Fibroblast of upper back skin (primary cell): ENCODE measurements at places on chromosomes 11 and 22.

GRCh38 chr11:111367411-111368284 is 11.4 kb downstream of the POU2AF1 start:
- DNase-seq, result no peak

DNA sequence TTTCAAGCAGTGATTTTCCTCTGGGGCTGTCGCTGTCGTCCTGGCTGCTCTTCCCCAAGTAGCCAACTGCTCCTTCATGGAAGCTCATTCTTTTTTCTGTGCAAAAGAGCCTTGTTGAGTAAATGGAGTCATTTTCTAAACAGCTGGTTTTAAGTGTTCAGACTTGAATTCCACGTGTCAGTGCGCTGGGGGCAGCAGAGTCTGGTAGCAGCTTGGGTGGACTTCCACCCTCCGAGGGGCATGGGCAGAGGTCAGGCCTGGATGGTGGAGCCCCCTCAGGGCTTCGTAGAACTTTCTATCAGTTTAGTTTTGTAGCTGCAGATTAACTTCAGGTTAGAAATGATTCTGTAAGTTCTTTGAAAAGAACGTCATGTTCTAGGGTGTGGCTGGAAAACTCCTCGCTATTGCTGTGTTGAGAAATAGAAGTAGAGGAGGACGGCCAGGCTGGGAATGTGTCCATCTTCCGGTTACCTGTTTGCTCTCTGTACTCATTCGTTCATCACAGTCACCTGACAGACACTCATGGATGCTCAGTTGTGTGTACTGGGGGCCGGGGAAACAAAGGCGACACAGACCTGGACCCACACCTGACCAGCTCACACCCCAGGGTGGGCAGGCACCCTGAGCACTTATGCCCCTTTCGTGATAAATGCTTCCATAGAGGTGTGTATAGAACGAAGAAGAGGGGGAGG is 270.7 kb downstream of the TBC1D22A start:
- no peak for DNase-seq

DNA sequence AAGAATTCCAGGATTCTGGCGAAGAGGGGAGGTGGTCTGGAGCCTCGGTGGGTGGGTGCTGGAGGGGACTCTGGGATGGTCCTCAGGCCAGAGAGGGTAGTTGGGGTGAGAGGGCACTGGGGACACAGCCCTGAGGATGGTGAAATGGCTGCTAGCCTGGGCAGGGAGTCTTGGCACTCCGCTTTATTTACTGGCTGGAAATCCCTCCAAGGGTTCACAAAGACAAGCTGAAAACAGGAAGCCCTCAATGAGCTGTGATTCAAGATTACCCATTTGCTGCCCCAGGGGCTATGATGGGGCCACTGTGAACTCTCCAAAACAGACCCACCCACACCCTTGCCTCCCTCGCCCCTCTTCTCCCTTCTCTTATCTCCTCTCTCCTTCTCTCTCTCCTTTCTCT is 71.9 kb downstream of the FBXO7 start:
- no peak for DNase-seq

DNA sequence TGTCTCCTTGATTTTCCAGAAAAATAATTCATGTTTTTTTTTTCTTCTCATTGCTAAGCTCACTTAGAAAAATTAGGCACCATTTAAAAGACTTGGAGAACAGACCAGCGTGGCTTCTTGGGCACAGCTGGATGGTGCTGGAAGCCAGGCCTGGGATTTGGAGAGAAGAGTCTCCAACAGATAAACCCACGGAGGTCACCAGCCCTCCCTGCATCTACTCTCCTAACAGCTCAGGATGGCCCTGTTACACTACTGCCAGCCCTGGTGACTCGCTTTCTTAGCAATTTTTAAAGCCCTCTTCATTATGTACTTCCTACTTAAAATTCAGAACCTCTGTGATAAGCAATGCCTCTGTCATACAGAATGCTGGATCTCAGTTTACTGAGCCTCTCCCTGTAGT is 1.7 kb downstream of the PTH start:
- no peak for DNase-seq

DNA sequence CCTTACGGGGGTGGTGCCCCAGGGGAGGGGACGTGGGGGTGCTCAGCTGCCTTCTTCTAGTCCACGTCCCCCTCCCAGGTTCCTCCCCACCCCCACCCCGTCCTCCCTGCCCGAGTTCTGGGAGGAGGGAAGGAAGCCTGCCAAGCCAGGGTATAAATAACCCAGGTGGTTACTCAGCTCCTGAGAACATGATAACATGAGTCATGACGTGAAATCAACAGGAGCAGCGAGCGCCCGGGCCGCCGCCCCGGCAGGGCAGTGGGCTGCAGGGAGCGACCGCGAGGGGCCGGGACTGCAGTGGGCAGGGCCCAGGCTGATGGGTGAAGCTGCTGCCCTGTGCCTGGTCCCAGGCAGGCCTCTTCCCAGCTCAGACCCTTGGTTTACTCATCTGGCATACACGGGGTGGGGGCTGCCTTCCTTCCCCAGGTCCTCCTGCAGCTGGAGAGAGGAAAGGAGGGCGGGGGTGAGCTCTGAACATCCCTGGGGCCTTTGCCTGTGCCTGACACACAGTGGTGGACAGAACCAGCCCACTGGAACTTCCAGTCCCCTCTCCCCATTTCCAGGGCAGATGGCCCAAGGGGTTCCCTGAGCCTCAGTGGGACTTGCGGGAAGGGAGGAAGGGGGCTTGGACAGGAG is 8.8 kb upstream of the PDGFB start:
- DNase-seq, result peak; percentile 90
